Stimulated activated CD8-positive, alpha-beta memory T cell treated with anti-CD3 and anti-CD28 coated beads, Interleukin-2, amount 100 ng/mL, for 1 hour (primary cell): ENCODE measurements at places on chromosomes 2 and 18.
A peak's percentile ranks its signal among the peaks of the same experiment; 100 is the strongest.

DNA sequence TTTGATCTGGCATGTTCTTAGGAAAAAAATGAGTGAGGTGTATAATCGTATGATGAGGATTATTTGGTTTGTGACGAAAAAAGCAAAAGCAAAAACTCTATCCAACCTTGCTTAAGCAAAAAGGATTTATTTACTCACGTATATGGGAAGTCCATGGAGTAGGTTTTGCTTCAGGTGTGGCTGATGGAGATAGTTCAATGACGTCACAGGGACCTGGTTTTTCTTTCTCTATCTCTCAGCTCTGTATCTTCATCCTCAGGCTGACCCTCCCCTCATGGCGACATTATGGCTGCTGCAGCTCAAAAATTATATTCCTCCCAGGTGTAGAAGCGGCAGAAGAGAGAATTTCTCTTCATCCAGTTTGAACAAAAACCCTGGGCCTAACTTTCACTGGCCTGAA, 8.9 kb downstream of the TMSB10 start:
- DNase-seq: no peak

DNA sequence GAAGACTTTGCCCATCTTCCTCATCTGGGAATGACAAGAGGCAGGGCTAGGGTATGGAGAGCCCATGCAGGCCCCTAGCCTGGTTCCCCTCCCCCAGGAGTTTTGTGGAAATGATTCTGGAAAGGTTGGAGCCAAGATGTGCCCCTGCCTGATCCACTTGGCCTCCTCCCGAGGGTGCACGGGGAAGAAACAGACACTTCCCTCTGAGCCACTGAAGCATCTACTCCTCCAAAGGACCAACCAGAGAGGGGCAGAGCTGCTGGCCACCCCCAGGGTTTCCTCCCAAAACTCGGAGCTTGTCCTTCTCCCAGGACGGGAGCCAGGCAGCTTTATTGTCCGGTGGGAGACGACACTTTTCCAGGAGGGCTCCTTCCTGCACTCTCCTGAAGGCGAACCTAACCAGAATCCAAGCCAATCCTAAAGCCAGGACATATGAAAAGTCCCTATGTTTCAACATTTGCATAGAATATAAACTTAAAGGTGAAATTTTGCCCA, 149.2 kb upstream of the COPS8 start:
- DNase-seq: no peak

- DNase-seq: peak; percentile 16
Measured at GRCh38 chr2:229714080-229714735, at the start of gene DNER. TSS of gene DNER (minus strand) at chr2:229714555. CDS start at chr2:229714423, 132 bp downstream.

- DNase-seq: no peak
Measured at GRCh38 chr2:45119038-45119437, 109.8 kb upstream of the SIX2 start.

DNA sequence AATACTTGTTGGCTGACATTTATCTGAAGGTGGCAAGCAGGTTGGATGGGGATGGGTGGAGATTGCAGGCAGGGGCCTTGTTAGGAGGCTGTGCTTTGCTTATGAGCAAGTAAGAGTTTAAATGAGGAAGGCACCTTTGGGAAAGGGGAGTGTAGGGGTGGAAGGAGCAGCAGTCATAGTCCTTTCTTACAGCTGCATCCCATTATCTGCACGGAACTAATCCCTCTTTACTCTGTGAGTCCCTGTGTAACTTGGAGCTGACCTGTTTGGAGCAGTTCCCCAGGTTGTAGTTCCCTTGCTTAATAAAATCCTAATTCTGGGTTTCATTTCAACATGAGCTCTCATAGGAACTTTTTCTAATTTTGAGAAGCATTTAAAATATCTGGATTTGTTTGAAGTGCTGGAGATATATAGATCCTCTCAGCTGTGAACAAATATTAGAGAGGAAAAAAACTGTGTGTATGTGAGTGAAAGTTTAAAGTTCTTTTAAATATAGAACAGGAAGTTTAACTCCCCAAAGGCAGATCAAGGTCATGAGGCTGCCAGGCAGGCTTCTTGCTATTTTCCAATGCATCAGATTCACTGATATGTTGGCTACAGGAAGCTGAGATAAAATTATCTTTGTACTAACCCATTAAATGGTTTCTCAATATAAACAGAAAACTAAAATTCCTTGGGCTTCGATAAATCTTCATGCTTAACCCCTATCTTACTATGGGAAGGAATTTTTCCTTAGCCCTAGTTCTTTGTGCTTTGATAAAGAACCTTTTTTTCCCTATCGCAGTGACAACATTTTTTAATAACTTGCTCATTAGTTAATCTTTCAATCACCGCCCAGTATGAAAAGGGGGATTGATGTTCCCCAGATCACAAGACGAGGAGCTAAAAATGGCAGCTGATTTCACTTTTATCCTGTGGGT, 104.6 kb upstream of the EML6 start:
- DNase-seq: no peak

GRCh38 chr2:116467243-116467642, 1347.2 kb upstream of the DDX18 start:
- DNase-seq: no peak

GRCh38 chr2:203551778-203552177, 16.7 kb upstream of the RAPH1 start:
- DNase-seq: no peak

- DNase-seq: no peak
Measured at GRCh38 chr2:84832772-84833461, 48.0 kb downstream of the TRABD2A start.
